ENCODE measurements at places on chromosomes 7 and 10.

DNA sequence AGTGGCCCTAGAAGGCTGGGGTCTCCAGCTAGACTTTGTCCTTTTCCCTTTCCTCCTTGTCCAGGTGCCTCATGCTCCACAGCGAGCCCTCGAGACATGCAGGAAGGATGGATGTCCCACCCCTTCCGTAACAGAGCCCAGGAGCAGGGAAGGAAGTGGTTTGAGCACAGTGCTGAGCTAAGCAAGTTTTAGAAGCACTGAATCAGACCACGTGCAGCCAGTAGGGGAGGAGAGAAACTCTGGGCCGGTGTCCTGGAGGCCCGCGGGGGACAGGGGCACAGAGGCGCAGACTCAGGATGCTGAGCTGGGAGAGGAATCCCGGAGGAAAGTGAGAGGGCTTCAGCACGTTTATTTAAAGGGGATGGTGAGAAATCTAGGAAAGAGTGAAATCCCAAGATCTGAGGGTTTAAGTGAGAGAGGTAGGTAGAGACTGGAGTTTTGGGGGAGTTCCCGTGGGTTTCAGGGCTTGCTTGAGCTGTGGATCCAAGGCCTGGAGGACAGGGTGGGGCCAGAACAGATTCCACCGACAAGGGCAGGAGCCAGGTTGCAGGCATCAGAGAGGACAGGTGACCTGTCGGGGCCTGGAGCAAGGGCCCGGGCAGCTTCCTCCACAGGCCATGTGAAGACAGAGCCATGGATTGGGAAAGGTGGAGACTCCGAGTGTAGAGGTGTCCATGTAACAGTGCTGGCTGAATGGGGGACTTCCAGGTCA lies 4.4 kb upstream of the IRF5 start:
- peak; percentile 79 for DNase-seq

DNA sequence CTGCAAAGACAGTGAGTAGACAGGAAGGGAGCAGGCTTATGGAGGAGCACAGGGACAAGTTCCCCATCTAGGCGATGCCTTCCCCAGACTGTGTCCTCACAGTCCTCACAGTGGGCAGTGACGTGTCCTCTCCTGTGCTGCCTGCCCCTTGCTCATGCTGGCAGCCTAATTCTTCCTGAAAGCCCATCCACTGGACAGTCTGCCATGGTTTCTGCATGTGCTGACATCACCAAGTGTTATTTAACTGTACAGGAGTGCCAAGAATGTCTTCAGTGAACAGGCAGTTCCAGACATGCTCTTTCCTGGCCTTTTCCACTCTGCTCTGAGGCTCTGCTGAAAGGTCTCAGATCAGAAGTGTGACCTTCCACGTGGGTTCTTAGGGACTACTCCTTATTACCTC lies 54.1 kb downstream of the ZNF248 start:
- no peak for DNase-seq

GRCh38 chr10:96271016-96271815 lies at the start of gene BLNK:
Gene BLNK, minus strand, starts transcription at chr10:96271569. Its CDS starts 171 bp downstream, at chr10:96271398.
- peak; percentile 94 for DNase-seq

- DNase-seq = no peak
Measured at GRCh38 chr10:79358811-79359210, 11.5 kb downstream of the PPIF start.

- DNase-seq = no peak
Measured at GRCh38 chr10:75658915-75659314, 227.5 kb downstream of the LRMDA start.

DNA sequence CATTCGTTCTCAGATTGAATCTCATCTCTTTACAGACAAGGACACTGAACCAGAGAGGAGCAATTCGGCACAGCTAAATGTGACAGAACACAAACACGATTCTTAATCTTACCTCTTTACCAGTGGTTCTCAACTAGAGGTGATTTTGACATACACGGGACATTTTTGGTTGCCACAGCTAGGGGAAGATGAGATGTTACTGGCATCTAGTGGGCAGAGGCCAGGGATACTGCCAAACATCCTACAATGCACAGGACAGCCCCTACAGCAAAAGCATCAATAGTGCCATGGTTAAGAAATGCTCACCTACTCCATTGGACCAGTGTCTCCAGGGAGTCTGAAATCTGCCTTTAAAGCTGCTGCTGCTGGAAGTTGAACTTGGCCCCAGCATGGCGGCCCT lies 27.3 kb downstream of the PDE1C start:
- DNase-seq = peak; percentile 5

DNA sequence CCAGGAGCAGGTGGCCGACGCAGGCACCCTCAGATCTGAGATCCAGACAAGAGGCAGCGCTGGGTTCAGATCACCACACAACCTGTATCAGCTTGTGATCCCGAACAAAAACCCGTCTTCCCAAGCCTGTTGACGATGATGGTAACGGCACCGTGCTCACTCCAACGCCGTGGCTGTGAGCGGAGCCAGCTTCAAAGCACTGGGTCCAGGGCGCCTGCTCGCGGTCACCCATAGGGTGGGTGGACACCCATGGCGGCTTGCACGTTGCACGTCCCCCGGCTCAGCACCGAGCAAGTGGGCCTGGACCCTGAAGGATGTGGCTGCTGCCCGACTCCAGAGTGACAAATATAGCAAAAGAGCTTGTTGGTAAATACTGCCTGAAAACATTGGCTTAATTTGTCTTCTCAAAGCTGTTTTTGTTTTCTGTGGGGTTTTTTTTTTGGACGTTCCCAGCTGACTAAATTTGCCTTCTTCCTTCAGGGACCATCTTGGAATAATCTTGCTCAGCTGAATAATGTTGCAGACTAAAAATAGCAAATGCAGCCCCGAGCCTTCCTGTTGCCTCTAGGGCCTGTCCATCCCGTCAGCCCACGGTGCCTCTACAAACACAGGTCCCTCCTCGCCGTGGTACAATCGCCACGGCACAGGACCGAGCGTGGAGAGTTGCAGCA lies 41.0 kb downstream of the FOXK1 start:
- DNase-seq = no peak
